Activated naive CD4-positive, alpha-beta T cell treated with anti-CD3 and anti-CD28 coated beads, Interleukin-2, amount 50 U/mL, for 72 hours (primary cell): ENCODE measurements at places on chromosomes 5 and 9. TPM values are rescaled to one million over a fixed set of nuclear protein-coding genes. Genes with fewer than 3 reads are reported as not detected.

Gene XPA
- 8.4 TPM for total RNA-seq

Gene PCAT7
- total RNA-seq: not detected

Gene AIF1L
- 0.61 TPM for total RNA-seq

Gene PDCD1LG2
- total RNA-seq: 0.87 TPM

Gene PPP3R2
- not detected for total RNA-seq
